ENCODE measurements at places on chromosomes 5 and 9.
A peak's percentile ranks its signal among the peaks of the same experiment; 100 is the strongest.

DNA sequence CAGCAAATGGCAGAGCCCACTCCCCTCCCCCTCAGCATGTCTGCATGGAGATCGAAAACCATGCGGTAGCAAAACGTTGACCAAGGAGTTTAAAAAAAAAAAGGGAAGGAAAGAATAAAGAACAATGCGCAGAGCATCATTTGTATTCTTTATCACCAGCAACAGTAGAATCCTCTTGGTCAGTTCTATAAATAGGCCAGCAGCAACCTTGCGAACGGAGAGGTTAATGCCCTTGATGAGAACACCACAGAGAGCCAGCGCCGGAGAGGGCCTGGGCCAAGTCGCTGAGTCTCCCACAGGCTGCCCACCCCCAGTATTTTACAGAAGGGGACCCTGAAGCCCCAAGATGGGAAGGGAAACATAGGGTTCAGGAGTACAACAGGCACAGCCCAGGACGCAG, 22.7 kb downstream of the WHRN start:
- DNase-seq: no peak

DNA sequence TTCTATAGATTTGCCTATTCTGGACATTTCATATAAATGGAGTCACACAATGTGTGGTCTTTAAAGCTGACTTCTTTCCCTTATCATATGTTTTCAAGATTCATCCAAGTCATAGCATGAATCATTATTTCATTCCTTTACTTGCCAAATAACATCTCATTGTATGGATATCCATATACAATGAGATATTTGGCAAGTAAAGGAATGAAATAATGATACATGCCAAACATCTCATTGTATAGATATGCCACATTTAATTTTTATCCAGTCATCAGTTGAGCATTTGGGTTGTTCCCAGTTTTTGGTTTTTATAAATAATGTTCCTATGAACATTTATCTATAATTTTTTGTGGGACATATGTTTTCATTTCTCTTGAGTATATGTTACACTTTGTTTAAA, 20.5 kb upstream of the OR2K2 start:
- no peak for DNase-seq

GRCh38 chr9:16728137-16728508, 142.3 kb downstream of the BNC2 start:
- no peak for DNase-seq

DNA sequence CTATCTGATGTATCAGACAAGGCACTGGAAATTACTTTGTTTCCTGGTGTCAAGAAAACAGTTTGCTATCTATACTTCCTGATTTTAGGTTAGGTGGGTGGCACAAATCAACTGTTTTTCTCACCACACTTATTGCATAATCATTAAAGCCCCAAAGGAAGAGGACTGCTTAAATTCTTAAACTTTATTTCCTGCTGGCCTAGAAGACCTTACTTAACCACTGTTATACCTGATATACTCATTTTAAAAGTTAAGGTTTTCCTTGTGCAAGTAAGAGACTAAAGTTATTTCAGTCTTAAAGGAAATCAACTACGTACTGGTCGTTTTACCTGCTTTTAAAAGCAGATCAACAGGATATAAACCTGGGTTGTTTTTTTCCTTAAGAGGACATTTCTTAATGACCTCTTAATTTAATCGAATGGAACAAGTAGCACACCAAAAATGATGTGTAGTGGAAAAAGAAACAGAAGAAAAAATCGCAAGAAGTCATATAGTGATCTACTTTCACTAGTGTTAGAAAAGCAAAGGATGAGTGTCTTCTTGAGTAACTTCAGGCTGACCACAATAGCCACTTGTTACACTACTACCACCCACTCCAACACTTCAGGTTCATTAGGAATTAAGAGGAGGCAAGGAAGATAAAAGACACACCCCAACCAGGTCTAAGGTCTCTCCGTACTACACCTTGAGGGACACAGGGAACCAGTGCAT, 974 bp downstream of the CLINT1 start:
- DNase-seq: no peak

DNA sequence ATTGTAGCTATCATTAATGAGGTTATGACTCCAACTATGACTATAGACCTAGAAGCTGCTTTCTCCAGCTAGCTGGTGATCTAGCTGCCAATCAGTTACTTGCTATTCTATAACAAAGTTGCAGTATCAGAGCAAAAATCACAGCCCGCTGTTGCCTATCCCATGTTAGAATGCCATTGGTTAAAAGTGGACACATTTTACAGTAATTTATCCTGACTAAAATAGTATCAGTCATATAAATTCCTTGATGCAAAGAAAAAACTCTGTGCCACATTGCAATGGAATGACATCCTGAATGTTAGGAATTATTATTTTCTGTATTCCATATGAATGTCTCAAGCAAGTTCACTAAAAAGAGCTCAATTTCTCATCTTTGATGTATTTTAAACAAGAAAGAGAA, 626.5 kb downstream of the PDE4D start:
- DNase-seq: no peak

- DNase-seq: peak; percentile 70
Observed at GRCh38 chr5:61625681-61626621, 293.9 kb downstream of the ZSWIM6 start.

GRCh38 chr5:151278845-151279244, 24.7 kb downstream of the SLC36A3 start:
- DNase-seq: no peak

DNA sequence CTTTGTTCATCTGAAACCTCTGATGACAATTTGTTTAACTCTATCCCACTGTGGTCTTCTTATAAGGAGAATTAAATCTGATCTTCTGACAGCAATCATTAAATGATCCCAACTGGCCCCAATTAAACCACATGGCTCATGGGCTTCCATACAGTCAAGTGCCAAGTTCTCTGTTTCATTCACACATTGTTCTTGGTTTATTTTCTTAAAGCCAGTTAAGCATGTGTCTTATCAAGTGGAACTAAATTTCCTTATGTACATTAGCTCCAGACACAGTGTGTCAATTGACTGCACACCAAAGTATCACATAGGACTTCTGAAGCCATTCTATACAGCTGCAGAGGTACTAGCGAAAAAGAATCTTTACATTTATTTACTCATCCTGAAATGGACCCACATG, 51.2 kb downstream of the MEF2C start:
- no peak for DNase-seq

- no peak for DNase-seq
Observed at GRCh38 chr9:137021979-137022661, 5.9 kb downstream of the ABCA2 start.

GRCh38 chr9:2158766-2159430, 143.8 kb downstream of the SMARCA2 start:
- DNase-seq: no peak

DNA sequence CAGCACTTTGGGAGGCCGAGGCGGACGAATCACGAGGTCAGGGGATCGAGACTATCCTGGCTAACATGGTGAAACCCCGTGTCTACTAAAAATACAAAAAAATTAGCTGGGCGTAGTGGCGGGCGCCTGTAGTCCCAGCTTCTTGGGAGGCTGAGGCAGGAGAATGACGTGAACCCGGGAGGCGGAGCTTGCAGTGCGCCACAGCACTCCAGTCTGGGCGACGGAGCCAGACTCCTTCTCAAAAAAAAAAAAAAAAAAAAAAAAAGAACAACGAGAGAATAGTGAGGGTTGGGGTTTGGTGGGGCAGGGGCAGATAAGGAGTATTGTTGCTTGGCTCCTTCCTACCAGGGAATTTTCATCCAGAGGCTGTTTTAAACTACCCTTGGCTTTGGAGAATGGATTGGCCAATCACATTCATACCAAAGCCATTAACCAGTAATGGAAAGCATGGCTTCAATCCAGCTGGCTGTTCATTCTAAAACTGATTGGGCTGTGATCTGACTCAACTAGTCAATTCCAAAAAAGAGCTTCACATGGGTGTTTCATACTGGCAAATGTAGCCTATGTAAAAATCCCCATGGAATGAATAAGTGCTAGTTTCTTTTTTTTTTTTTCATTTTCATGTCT, 64.4 kb downstream of the PLCXD3 start:
- no peak for DNase-seq

- no peak for DNase-seq
Observed at GRCh38 chr5:141839015-141839513, 39.1 kb downstream of the PCDH1 start.

DNA sequence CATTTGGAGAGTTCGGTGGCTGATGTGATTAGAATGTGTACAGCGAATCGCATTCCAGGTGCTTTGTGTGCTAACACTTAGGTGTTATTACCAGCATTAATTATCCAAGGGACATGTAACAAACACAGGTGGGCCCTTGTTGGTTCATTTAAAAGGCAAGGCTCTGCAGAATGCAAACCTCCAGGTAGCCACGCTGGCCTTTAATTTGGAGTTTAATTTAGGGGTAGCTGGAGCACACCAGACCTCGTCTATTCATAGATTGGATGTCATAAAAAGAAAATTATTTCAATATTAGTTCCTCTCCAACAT, 191.1 kb downstream of the MAT2B start:
- no peak for DNase-seq

GRCh38 chr5:110852053-110852452, 113.2 kb downstream of the SLC25A46 start:
- DNase-seq: no peak

DNA sequence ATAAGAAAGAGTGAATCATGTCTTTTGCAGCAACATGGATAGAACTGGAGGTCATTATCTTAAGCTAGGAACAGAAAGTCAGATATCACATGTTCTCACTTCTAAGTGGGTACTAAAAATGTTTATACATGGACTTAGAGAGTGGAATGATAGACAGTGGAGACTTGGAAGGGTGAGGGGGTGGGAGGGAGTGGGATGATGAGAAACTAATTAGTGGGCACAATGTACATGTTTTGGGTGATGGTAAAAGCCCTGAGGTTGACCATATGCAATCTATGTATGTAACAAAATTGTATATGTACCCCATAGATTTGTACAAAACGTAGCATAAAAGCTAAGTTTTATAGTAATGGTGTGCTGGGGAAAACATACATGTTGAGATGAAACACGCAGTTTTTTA, 25.3 kb downstream of the CSNK1G3 start:
- no peak for DNase-seq

DNA sequence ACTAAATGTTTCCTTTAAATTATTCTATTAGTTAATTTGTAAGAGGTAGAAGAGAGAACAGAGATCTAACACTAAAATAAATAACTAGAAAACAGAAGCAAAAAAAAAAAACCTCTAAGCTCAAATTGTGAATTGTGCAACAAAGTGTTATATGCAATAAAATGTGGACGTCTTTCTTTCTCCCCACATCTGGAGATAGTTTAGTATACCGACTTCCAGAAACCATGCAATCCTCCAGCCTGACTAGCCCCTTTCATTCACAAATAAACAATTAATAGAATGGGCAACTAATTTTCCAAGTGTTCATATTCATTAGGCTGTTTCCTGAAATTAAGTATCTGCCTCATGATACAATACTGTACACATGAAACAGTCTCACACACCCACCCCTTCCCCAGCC, 258.5 kb downstream of the BNC2 start:
- no peak for DNase-seq

DNA sequence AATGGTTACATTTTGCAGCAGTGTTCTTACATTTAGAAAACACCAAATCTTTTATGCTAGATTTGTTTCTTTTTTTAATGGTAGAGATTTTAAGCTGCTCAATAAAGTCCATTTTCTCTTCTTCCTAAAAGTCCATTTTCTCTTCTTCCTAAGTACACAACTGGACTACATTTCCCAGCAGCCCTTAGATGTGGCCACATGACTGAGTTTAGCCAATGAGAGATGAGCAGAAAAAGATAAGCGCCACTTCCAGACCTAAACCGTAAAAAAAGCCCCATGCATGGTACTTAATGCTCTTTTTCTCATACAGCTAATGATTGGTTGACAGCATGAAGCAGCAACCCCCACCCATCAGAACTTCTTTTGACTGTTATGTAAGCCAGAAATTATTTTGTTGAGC, 206.7 kb downstream of the FAM114A2 start:
- no peak for DNase-seq

- DNase-seq: peak; percentile 77
Observed at GRCh38 chr9:93304574-93305496, 120.9 kb downstream of the WNK2 start.

DNA sequence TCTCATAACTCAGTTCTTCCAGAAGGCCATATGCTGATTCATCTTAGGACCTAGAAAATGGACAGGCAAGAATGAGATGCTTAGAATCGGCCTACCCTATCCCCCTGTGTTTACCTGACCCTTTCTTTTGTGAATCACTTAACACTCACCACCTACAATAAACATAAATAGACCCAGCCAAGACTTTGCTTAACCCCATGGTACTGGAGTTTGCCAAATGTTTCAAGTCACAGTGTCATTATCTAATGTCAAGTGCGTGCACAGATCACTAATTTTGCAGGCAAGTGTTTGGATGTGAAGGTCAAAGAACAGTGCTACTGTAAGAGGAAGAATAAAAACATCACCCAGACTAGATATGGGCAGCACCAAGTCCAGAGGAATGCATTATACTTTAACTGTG, 77.5 kb downstream of the GLIS3 start:
- DNase-seq: no peak

GRCh38 chr5:120567921-120568320, 103.8 kb downstream of the PRR16 start:
- DNase-seq: no peak

DNA sequence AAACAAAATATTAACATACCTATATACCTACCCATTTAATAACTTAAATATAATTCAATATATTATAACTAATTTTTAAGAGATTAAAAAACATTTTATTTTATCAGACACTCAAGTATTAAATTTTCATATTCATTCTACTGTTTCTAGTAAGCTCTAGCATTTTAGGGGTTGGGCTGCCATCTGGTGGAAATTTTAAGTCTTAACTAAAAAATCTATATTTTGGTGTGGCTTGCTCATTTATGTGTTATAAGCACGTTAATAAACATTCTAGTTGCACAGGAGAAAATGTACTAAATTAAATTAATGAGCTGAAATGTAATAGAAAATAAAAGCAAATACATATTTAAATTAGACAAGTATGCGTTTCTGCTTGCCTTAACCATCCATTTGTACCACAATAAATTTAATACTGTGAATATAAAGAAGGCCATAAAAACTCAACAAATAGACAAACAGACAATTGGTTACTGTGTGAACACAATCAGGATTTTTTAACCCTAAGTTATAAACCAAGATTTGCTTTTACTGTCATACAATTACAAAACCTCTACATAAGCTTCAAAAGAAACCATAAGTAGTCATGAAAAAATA, 1728.3 kb upstream of the CDH9 start:
- peak; percentile 25 for DNase-seq

Data from endothelial cell (in vitro differentiated cells).